ENCODE measurements at places on chromosomes 6 and 20.

- no peak for DNase-seq
These were observed 76.3 kb downstream of the MRPL14 start for GRCh38 chr6:44050872-44051505.

DNA sequence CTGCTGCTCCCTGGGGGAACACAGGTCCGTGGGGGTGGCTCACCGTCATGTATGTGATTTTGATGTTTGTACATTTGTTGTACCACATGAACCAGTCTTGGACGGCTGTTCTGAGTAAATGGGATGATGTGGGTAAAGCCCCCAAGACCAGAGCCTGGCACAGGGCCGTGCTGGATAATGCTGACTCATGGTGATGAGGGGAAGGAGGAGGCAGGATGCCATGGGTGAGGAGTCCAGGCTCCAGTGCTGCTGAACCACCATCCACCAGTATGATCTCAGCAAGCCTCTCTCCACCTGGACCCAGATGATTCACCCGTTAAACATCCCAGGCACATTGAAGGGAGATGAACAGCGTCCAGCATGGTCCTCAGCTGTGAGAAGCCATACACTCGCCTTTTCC is 9.6 kb upstream of the APCDD1L start:
- DNase-seq: no peak

DNA sequence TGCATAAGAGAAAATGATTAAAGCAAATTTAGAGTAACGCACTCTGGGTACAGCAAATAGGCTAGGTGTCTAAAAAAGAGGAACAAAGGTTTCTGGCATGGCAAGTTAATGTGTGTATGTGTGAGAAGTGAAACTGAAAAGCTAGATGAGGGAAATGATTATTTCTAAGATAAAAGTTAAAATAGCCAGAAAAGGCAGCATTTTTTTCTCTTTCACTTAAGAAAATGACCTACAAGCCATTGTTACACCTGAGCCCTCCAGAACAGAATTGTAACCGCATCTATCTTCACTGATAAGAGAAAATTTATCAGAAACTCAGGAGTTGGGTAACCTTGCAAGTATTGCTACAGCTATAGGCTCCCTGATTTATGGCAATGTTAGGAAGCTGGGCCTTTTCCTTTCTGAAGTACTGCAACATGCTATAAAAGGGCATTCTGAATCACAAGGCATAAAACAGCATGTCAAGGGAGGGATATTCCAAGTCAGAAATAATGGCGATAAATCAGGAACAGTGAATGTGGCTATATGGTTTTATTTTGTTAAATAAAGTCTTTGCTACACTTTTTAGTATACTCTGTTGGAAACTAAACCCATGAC is 395.3 kb downstream of the TBC1D32 start:
- DNase-seq: no peak

DNA sequence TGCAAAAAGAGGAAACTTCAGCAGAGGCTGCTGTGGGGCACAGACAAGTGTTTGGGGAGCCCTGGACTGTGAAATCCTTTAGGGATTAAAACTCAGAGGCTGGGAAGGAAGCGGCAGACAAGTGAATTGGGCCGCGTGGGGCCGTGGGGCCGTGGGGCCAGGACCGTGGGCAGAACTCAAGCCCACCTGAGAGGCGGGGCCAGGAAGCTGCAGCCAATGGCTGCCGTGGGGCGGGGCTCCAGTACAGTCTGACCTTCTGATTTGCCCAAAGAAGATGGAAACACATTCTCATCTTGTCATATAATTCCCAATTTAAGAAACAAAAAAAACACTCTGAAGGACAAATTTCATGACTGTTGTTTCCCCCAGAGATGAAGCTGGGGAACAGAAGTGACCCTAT is 55.4 kb downstream of the ANKRD60 start:
- no peak for DNase-seq

- no peak for DNase-seq
These were observed 53.4 kb downstream of the MRPL14 start for GRCh38 chr6:44073612-44074438.

DNA sequence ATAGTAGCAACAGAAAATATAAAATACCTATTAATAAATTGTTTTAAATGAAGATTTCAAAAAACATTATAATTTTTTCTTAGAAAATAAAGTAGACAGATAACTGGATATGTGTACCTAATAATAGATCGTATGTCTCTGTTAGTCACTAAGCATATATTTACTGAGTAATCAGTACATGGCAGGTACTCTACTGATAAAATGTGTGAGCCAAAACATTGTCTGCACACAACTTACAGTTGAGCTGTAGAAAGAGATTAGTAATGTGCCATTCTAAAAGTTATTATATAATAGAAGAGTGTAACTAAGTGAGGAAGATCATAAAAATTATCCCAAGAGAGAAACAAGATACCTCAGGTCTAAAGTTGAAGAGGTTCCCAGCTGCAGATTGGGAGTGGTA is 929.9 kb upstream of the EPHA7 start:
- no peak for DNase-seq

DNA sequence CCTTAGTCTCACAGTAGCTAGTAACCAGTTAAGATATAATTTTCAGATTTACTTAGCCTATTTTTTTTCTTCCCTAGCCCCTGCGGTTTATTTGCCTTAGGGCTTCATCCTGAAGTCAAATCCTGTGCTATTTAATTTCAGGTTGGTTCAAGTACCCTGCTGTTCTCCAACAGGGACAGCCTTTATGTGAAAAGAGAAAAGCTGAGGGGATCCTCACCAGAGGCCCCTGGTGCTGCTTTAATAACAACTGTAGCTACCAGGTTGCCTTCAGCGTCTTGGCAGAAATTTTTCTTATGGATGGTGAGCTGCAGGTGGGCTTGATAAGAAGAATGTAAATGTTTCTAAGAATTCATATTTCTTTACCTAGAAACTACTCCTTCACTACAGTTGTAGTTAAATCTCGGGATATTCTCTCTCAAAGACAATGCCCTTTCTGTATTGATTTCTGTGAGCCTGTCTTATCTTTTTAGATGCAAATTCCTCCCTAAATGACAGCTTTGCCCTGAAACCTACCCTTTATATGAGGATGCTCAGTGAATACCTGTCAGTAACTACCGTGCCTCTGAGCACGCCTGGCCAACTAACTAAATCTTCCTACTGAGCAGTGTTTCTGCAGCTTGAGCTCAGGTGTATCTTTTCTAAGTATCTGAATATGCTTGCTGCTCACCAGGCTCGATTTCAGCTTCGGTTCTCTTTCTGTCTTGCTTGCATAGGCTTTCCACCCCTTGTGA is 320.5 kb downstream of the MMUT start:
- DNase-seq: no peak

DNA sequence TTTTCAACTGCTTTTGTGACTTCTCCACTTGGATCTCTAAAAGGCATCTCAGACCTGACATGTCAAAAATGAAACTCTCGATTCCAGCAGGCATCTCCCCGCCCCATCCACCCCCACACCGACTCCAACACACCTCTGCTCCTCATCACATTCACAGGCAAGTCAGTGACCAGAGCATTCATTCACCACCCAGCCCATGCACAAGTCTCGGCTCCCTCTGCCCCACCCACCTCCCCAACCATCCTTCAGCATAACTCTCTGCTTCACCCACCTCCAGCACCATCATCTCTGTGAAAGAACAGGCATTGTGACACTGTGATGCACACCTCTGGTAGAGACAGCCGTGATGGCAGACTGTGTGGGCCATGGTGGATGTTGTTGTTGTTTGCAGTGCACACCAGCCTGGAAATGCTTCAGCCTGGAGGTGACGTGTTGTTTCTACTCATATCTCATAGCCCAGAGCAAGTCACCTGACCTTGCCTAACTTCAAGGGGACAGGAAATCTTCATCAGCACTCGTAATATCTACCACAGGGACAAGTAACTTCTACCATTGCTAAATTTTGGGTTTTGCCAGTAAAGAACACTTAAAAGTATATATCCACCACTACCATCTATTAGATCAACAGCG is 56.5 kb downstream of the ANKRD60 start:
- no peak for DNase-seq

GRCh38 chr6:149354009-149354408 is 36.5 kb downstream of the TAB2 start:
- DNase-seq: no peak

- DNase-seq: no peak
These were observed 205.2 kb upstream of the CEP162 start for GRCh38 chr6:84432619-84433018.

DNA sequence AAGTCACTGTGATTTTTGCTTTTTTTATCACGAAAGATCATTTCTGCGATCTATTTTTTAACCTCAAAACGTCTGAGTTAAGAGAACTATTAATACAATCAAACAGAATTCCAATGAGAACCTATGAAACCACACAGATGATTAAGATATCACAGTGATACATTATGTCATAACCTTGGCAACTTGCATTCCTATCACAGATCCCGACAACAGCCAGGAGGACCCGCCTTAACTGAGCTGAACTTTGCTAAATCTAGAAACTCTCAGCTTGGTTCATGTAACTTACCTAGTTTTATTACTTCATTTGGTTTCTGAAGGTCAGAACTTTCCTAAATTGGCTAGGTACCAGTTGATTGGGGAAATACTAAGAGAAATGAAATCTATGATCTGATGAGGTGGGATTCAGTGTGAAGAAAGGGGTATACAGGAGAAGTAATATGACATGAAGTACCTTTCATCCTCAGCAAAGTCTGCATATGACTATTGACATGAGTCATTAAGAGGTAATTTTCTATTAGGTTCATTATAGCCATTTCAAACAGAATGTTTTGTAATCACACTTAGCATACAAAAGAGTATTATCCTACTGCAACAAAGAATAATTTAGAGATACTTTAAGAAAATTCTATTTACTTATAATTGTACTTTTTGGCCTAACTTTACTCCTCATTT is 11.2 kb downstream of the LYRM4 start:
- DNase-seq: no peak

DNA sequence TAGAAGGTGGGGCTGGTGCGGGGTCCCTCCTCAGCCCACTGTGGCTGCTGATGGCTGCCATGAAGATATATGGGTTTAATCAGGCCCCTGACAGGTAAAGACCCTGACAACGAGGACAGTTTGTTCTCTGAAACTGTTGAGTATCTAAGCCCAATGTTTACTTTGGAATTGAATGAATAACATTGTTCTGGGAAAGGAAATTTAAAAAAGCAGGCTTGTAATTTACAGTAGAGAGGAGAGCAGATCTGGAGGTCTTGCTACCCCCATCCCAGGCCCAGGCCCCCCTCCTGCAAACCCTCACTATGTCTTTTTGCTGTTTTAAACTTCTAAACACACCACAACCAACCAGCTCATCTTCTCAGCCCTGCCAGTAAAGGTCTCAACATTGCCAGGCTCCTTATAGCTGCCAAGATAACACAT is 171.3 kb downstream of the CDC5L start:
- no peak for DNase-seq

DNA sequence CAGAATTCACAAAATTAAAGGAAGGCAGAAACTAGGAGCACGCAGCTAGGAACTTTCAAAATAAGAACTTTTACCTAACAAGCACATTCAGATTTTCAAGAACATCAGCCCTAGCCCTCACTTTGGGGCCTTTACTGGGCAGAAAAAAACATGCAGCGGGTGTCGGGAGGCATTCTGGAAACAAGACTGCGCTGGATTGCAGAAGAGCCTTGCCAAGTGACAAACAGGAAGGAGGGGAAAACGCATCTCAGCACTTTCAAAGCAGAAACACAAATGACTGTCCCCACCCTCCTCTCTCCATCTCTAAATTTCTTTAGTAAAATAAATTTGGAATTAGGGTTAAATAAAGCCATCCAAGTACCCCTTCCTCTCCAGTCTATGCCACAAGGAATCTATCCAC is 74.6 kb upstream of the RREB1 start:
- no peak for DNase-seq

GRCh38 chr6:100339574-100340255 is 125.0 kb downstream of the SIM1 start:
- DNase-seq: no peak

DNA sequence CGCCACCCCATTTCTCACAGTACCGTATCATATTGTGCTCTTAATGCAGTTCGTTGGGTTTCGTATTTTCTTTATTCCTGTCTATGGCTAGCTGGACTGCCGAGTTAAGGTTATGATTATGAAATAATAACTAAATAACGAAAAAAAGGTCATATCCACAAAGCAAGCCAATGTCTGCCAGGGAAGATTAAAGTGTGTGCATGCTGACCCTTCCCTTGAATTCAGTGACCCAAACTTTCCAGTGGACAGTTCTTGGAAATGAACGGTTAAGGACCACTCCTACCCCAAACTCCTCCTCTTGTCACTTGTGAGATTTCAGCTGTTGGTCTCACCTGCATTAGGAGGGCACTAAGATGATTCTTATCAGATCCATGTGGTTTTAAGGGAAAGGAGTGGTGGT is 171.6 kb downstream of the ZNF217 start:
- no peak for DNase-seq

DNA sequence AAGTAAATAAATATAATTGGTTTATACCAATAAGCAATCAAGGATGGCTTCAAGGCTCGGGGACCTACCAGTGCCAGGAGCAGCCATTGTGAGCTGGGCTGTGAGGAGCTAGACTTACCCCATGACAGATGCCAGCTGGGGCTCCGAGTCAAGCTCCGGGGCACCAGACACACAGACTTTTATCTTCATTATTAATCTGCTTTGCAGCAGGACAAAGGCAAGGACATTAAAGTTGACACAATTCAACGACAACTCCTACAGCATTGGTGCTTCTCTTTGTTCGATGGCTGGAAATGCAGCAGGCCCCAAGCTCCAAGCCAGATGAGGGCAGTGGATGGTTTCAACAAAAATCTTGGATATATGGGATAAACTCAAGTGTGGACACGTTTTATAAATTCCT is 68.3 kb downstream of the CD24 start:
- DNase-seq: no peak

DNA sequence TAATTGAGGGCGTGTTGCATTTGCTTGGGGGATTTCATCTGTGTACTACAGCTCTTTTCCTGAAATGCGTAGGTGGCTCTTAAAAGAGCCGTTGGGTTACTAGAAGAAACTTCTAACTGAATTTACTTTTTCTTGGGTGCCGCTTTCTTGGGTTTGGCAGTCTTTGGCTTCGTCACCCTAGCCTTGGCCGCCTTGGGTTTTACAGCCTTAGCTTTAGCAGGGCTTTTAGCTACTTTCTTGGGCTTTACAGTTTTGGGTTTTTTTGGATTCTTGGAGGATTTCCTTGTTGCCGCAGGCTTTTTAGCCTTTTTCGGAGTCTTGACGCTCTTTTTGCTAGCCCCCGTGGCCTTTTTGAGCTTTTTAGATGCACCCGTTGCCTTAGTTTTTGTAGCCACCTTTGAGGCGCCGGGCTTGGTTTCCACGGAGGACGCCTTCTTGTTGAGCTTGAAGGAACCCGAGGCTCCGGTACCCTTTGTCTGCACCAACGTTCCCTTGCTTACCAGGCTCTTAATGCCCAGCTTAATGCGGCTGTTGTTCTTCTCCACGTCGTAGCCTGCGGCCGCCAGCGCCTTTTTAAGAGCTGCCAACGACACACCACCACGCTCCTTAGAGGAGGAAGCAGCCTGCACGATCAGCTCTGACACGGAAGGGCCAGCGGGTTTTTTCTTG is 54.5 kb downstream of the TRIM38 start:
- DNase-seq: no peak

DNA sequence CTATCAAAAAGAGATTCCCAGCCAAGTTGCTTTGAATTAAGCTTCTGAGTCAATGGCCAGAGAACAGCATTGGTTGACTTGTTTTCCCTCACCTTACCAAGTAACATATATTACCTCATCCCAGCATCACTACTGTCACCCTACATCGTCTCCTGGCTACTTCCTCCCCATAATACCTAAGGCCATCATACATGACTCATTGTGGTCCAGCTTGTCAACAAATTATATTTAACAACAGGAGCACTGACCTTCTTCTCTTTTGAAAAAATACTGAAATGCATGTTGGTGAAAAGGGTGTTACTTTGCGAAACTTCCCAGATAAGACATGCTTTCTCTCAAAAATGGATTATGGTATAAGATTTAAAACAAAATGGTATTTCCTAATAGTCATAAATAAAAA is 106.9 kb downstream of the TBX18 start:
- no peak for DNase-seq

All from amygdala (tissue), 56 donors.